ENCODE measurements at places on chromosomes 11 and 22.

- no peak for DNase-seq
Observed at GRCh38 chr11:64673279-64673678, 49.7 kb downstream of the NRXN2 start.

DNA sequence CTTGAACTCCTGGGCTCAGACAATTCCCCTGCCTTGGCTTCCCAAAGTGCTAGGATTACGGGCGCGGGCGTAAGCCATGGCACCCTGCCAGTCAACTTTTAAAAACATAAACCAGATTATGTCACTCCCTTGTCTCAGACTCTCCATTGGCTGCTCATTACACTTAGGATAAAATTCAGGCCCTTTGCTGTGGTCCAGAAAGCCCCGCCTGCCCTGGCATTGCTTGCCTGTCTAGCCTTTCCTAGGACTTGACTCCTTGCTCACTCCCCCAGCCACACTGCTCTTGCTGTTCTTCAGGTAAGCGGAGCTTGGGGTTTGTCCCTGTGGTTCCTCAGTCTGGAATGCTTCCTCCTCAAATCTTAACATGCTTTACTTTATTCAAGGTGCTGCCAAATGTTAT lies 30.5 kb downstream of the DIXDC1 start:
- no peak for DNase-seq

DNA sequence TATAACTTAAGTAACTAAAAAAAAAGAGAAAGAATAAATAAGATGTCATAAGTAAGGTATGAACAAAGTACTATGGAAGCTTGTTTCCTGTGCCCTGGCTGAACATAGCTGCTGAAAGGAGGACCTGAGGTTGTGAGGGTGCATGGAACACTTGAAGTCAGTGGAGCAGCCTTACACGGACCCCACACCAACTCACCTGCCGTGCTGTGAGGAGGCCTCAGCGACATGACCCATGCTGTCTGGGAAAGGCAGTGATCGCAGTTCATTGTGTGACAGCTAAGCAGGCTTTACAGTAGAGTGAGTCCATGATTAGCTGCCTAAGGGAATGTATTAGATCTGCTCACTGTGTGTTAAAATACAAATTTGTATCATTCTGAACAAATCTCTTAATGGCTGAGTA lies 17.6 kb downstream of the RASSF10 start:
- no peak for DNase-seq

GRCh38 chr11:34128824-34129223 lies 23.4 kb downstream of the NAT10 start:
- no peak for DNase-seq

DNA sequence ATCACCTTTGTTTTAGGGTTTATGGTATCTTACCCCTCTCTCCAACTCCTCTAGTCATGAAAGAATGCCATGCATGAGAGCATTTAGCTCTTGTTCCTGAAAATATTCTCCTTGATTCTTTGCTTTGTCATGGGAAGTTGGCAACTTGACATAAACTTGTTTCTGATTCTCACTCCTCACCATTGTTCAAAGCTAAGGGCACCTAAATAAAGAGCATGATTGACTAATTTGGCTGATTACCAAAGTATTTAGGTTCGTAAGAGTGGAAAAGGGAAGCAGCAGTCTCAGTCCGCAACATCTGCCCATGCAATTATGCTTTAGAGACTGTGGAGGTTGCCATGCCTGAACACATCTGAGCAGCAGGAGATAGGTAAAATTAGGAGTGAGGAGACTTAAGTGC lies 26.4 kb downstream of the OR52K1 start:
- DNase-seq, result no peak

- no peak for DNase-seq
Observed at GRCh38 chr11:113705871-113706655, at the start of gene TMPRSS5. Gene TMPRSS5, minus strand, starts transcription at chr11:113706308. Its CDS starts 84 bp downstream, at chr11:113706224.

DNA sequence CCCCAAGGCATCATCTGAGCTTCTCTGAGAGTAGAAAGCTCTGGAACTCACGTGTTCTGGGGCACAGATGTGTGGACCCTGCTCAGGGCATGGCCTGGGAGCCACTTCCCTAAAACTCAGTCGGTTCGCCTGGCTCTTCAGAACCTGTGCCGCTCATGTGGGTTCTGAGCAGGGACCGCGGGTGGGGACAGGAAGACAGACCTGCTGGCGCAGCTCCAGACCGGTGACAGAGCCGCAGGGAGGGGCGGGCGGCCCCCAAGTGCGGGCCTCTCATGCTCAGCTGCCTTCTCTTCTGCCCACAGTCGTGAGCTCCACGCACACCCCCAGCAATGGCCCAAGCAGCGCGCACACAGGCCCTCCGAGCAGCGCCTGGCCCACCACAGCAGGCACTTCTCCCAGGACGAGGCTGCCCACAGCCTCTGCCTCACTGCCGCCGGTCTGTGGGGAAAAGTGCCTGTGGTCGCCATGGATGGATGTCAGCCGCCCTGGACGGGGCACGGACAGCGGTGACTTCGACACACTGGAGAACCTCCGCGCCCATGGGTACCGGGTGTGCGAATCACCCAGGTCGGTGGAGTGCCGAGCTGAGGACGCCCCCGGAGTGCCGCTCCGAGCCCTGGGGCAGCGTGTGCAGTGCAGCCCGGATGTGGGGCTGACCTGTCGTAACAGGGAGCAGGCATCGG lies 24.2 kb downstream of the MUC5AC start:
- no peak for DNase-seq

GRCh38 chr11:15590132-15590531 lies 475.4 kb downstream of the INSC start:
- DNase-seq, result no peak

DNA sequence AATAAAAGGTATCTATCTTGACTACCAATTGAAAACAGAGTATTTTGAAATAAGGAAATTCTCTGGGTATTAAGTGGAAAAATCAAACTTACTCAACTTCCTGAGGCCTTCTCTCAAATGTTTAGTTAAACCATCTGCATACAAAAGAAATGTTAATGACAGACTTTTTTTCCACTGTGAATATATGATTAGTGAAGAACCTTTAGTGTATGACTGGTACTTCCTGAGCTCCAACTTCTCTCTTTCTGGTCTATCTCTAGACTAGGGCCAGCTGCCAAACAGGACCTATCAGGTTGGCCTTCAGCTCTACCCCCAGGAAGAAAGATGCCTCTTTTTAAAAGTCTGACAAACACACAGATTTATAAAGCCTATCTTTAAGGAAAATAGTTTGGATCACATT lies 68.8 kb upstream of the SCUBE2 start:
- DNase-seq, result no peak

- peak; percentile 63 for DNase-seq
Observed at GRCh38 chr11:14891143-14892035, 642 bp downstream of the CYP2R1 start.

DNA sequence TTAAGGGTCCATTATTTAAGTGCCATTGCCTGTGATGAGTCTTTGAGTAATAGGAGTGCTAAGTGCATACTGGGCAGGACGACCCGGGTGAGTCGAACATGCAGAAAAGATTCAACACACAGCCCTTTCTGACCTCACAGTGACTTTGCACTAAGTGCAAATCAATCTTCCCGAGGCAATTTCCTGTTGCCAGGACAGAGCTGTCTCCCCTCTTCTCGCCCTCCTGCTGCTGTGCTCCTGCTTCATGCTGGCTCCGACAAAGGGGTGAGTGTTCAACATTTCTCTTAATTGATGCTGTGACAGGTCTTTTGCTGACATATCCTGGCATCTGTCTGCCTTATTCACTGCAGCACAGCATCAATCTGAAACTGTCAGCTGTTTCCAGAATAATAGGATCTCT lies 42.0 kb downstream of the MCHR1 start:
- DNase-seq, result no peak

DNA sequence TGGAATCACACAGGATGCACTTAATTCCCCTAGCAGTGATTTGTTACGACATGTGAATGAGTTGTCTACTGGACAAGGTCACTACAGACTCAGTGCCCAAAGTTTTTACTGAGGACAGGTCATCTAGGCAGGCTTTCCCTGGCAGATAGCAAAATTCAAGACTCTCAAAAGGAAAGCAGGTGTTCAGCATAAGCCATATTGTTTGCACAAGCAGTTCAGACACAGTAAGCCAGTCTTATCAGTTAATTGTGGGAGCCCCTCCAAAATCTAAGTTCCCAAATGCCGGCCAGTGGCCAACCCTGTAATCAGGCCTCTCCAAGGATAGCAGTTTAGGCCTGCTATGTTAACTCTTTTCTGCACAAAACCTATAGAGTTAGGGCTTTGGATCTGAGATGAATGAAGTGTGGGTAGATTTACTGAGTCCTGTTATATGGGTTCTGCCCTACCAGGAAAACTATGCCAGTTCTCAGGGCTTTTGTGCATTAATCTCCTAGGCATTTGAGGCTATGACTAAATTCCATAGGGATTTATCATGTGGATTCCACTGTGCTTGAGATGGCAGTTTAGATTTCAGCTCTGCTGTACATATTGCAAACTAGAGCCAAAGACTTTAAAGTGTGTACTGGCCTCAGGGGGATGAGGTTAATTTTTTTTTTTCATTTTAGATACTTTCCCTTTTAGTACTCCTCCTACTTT lies 4.8 kb upstream of the ARHGEF12 start:
- DNase-seq, result no peak

GRCh38 chr11:117092951-117093590 lies 5.2 kb downstream of the SIK3 start:
- DNase-seq, result no peak

GRCh38 chr11:113632981-113633380 lies 73.1 kb downstream of the TMPRSS5 start:
- DNase-seq, result peak; percentile 16

DNA sequence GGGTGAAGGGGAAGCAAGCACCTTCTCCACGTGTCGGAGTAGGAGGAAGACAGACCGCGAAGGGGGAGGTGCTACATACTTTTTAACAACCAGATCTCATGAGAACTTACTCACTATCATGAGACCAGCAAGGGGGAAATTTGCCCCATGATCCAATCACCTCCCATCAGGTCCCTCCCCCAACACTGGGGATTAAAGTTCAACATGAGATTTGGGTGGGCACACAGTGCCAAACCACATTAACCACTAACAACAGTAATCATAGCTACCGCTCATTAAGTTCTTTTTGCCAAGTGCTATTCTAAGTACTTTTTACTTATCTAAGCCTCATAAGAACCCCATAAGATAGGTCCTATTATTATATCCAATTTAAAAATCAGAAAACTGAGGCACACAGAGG lies 450.5 kb upstream of the DDI1 start:
- no peak for DNase-seq
